LHCN-M2 (cell line): ENCODE measurements at places on chromosomes 13 and 19. TPM values are rescaled to one million over a fixed set of nuclear protein-coding genes. Genes with fewer than 3 reads are reported as not detected.

GRCh38 chr19:4518345-4519171 lies at the start of gene PLIN4:
PLIN4 (minus strand) TSS chr19:4518486; CDS start chr19:4518272, 214 bp downstream.
- no peak for DNase-seq

- DNase-seq, result peak; percentile 20
Observed at GRCh38 chr19:6800991-6801484, 28.5 kb downstream of the VAV1 start.

DNA sequence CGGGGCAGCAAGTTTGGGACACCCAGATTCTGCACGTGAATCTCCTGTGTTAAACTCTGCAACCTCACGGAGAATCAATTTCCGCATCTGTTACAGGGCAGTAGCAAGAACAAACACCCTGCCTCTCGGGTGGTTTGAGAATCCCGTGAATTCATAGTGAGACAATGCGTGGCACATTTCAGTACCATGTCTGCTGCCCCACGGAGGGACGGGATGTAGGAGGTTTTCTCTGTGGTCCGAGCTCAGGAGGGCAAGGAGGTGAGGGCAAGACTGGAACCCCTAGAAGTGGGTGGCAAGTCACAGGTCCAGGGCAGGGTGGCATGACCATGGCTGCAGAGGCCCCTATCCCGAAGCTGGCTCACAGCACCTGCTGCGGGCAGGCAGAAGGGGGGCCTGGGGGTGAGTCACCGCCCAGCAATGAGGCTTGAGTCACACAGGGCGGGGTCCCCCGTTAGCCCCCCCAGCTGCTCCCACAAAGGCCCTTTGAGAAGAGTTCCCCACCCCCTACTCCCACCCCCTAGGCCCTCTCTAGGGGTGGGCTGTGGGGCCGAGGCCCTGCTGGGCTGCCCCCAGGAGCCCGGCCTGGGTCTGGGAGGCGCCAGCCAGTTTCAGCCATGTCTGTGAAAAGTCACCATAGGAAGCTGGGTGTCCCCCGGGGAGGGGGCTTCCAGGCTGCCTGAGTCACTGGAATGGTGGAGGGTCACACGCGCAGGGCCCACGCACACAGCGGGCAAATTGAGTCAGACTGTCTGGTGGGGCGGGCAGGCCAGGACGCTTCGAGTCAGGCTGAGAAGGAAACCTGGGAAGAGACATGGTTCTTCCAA lies 25.8 kb upstream of the NANOS3 start:
- peak; percentile 97 for DNase-seq

The CFAP97D2 gene
- not detected in 2 replicates for total RNA-seq

DNA sequence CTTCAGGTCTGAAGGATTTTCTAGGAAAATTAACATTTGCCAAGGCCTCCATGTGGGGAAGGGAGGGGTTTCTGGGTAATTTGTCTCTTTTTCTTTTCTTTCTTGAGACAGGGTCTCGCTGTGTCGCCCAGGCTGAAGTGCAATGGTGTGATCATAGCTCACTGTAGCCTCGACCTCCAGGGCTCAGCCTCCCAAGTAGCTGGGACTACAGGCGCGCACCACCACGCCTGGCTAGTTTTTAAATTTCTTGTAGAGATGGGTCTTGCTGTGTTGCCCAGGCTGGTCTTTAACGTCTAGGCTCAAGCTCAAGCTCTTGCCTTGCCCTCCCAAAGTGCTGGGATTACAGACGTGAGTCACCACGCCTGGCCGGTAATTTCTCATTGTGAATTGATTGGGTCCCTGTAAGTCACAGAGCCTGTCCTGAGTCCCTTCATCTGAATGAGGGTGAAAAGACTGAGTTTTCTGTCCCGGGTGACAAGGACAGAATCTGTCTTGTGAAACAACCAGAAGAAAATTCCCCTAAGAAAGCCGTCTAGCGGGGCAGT lies 10.0 kb upstream of the SPC24 start:
- no peak for DNase-seq

- DNase-seq, result peak; percentile 74
Observed at GRCh38 chr19:55519451-55520311, 17.3 kb downstream of the SBK2 start.

DNA sequence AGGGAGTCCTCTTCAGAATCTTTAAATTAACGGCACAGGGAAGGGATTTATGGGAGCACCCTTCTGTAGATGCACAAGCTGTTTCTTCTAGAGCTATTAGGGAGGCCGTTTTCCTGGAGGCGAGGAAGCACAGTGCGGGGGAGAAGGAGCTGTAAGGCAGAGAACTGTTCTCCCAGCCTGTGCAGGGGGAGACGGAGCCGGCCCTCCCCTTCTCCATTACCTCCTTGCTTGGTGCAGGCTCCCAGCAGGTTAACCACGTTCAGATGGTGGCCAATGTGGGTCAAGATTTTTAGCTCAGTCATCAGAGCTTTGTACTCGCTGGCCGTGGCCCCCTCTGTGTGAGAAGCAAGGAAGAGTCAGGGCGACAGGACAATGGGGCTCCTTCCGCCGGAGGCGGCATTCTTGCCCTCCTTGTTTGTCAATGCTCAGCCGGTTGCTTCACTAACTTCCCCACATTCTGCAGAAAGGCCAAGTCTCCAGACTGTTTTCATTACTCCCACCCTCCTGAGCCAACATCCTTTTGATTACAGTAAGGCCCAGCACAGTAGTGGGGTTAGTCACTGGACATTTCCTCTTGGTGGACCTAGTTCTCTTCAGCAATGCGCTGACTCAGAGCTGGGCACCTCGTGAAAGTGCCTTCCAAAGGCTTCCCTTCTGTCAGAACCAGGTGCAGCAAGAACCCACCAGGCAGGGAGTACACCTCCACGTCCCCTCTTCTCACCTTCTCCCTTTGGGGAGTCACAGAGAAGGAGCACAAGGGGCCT lies 165.4 kb downstream of the FLT1 start:
- DNase-seq, result no peak

DNA sequence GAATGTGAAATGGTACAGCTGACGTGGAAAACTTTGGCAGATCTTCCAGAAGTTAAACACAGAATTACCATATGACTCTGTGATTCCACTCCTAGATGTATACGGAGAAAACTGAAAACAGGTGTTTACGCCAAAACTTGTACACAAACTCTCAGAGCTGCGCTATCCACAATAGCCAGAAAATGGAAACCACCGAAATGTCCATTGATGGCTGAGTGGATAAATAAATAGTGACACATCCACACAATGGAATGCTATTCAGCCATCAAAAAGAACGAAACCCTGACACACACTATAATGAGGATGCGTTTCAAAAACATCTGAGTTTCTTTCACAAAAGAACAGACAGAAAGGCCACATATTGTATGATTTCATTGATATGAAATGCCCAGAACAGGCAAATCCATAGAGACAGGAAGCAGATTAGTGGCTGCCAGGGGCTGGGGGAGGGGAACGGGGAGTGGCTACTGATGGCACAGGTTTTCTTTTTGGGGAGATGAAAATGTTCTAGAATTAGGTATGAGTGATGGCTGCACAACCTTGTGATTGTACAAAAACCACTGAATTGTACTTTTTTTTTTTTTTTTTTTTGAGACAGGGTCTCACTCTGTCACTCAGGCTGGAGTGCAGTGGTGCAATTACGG lies 33.0 kb downstream of the IL12RB1 start:
- DNase-seq, result no peak

The DKKL1 gene
- total RNA-seq, result 0.46 TPM in 1 of 2 replicates, not detected in the other

DNA sequence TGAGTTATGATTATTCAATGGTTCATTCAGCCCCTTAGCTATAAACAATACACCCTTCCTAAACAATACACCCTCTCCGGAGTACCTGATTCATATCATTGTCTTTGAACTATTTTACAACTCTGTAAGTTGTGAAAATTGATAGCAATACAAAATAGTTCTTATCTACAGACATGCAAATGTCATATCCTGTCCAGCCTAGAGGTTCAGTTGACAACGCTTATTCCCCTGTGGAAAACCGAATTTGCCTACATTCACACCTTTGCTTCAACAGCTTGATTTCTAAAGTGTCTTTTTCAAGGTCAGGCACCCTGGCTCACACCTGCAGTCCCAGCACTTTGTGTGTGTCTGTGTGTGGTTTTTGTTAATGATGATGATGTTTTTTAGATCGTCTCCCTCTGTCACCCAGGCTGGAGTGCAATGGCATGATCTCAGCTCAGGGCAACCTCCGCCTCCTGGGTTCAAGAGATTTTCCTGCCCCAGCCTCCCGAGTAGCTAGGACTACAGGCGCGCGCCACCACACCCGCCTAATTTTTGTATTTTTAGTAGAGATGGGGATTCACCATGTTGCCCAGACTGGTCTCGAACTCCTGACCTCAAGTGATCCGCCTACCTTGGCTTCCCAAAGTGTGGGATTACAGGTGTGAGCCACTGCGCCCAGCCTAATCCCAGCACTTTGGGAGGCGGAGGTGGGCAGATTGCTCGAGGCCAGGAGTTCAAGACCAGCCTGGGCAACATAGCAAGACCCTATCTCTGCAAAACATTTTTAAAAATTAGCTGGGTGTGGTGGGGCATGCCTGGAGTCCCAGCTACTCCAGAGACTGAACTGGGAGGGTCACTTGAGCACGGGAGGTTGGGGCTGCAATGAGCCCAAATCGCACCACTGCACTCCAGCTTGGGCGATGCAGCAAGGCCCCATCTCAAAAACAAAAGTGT lies 9.6 kb downstream of the C19orf53 start:
- no peak for DNase-seq

DNA sequence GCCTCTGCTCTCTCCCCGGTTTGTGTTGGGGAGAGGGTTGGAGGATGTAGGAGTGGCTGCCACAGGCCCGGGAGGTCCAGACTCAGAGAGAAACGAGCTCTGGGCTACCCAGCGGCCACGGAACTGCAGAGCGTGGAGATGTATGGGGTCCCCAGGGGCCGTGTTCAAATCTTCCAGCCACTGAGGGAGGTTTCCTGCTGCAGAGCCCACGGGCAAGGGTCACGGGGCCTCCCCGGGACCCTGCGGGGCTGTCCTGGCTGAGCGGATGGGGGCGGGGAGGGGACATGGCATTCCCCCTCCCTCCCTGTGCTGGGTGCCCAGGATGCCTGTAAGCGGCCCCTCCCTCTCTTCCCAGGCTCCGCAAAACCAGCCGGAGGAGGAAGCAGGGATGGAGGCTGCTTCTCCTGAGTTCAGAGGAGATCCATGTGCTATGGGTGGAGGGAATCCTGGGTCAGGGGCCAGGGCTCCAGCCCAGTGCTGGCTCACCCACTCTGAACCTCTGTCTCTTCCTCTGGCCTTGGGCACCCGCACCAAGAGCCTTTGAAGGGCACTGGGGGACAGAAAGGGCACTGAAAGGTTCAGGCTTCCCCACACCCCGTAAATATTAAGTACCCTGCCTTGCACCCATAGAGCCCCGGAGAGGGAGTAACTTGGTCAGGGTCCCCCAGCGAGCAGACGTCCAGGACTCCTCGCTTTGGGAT lies 22.6 kb downstream of the SMIM24 start:
- DNase-seq, result no peak

The ZNF99 gene
- total RNA-seq, result under 0.01 TPM in 1 of 2 replicates, not detected in the other

The ZSCAN1 gene
- not detected in 2 replicates for total RNA-seq

The ARL11 gene
- not detected in 2 replicates for total RNA-seq

The CYP2F1 gene
- not detected in 2 replicates for total RNA-seq

- DNase-seq, result no peak
Observed at GRCh38 chr19:11735375-11735774, 3.4 kb downstream of the ZNF823 start.

- no peak for DNase-seq
Observed at GRCh38 chr13:62432906-62433305, 1017.3 kb upstream of the PCDH20 start.

The ZNF112 gene
- 6.2 and 7.0 TPM in 2 replicates for total RNA-seq

GRCh38 chr13:30240608-30241007 lies 66.7 kb downstream of the KATNAL1 start:
- no peak for DNase-seq

DNA sequence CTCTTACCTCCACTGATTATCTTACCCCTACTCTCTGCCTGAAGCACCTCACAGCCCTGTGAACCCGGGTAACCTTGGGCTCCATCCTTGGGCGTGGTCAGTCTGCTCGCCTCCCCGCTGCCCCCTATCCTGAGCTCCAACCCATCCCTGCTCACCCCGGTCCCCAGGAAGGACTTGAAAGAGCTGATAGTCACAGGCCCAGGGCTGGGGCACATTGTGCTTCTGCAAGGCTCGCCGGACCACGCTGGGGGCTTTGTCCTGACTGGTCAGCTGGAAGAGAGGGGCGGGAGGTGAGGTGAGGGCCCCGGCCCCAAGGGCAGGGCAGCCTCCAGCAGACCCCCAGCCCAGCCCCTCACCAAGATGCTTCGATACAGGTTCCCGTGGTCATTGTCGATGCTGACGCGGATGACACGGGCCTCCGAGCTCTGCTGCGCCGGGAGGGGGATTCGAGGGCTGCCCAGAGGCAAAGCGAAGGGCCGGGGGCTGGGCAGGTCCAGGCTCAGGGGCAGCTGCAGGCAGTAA lies 13.0 kb upstream of the EPOR start:
- no peak for DNase-seq

The SLC1A6 gene
- total RNA-seq, result not detected in 2 replicates

- no peak for DNase-seq
Observed at GRCh38 chr19:5545051-5545450, 22.7 kb downstream of the TINCR start.

The PRTN3 gene
- total RNA-seq, result not detected in 2 replicates

The SIGLEC9 gene
- not detected in 2 replicates for total RNA-seq

- no peak for DNase-seq
Observed at GRCh38 chr13:21663197-21663596, 7.7 kb upstream of the FGF9 start.

DNA sequence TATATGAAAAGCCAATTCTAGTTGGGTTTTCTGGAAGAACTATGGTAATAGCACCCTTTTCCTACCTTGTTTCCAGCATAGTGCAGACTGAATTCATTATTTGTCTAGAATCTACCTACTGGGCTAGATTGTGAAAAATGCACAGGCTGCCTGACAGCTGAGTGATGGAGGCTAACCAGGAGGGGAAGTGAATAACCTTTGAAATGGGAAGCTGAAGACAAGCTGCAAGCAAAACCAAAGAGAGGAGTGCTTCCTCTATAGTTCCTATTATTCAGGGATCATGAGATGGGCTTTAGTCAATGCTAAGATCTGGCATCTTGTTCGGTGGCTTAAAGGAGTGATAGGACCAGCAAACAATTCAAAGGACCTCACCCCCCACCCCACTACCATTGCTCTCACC lies 26.9 kb downstream of the MZT1 start:
- DNase-seq, result no peak

DNA sequence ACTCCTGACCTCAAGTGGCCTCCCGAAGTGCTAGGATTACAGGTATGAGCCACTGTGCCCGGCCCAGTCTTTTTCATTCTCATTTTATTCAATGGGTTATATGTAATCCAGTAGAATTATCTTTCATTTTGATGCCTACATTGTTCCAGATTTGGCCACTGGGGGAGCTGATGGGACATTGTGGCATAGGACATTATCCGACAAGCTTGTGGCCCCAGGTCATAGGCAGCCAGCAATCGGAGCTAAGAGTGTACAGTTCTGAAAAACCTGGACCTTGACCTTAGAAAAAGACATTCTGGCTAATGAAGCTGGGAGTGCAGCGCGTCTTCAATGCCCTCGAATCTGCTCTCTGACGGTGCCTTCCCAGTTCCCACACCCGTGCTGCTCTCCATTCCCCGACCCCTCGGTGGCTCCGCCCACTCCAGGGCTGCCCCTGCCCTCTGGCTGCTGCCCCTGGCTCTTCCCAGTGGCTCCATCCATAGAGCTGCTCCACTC lies 108.7 kb downstream of the TEX29 start:
- DNase-seq, result peak; percentile 22

The RGL3 gene
- total RNA-seq, result 3.2 and 5.6 TPM in 2 replicates

The POLR2E gene
- total RNA-seq, result 277 and 355 TPM in 2 replicates
